HFFc6 (cell line): ENCODE measurements at places on chromosomes 3 and 15. TPM values are rescaled to one million over a fixed set of nuclear protein-coding genes. Genes with fewer than 3 reads are reported as not detected.

The EMC7 gene
- 159 to 196 TPM (median 162 TPM) in 3 replicates for total RNA-seq

The GHRL gene
- total RNA-seq = not detected in 2 replicates

The SCAANT1 gene
- not detected in 2 replicates for total RNA-seq

The EOMES gene
- not detected in 3 replicates for total RNA-seq

The KBTBD8 gene
- total RNA-seq = 1.4 to 2.4 TPM (median 1.8 TPM) in 3 replicates

The CYP8B1 gene
- not detected in 3 replicates for total RNA-seq
